ENCODE measurements at places on chromosomes 12 and 14.

DNA sequence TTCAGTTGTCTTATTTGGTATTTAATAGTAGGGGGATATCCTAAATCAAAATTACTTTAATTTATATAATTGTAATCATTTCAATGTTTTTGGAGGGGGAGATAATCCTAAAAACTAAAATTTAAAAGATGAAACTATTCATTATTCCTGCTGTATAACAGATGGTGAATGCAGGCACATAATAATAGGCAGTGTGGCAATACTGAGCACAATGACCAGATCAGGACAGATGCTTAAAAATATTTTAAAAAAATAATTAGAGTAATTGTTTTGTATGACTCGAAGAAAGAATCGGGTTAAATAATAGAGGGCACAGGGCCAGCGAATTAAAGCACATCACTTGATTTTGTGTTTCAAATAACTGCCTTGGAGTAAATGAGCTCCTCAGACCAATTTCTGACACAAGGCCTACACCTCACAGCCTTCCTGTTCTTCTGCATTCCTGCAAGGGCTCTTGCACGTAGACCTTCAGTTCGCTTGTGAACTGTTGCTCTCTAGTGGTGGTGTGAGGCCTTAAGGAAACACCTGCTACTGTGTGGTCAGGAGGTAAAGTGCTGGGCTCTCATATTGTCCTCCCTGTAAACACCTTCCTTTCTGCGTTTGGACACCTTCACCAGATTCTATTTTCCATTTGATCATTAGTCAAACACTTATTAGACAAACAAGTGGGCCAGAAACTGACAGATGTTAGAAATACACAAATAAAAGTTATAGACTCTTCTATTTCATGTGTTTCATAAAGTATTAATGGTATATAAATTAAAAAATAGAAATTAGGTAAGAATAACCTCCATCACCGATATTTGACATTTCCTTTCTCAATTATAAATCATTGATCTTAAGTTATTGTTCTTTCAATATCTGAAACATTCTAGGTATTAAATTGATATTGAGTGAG lies 29.3 kb upstream of the KLRF1 start:
- peak; percentile 97 for DNase-seq

- DNase-seq = no peak
These were observed 3.6 kb downstream of the SPRING1 start for GRCh38 chr12:116734156-116734768.

- no peak for DNase-seq
These were observed 110.6 kb downstream of the RPL10L start for GRCh38 chr14:46540986-46541385.

DNA sequence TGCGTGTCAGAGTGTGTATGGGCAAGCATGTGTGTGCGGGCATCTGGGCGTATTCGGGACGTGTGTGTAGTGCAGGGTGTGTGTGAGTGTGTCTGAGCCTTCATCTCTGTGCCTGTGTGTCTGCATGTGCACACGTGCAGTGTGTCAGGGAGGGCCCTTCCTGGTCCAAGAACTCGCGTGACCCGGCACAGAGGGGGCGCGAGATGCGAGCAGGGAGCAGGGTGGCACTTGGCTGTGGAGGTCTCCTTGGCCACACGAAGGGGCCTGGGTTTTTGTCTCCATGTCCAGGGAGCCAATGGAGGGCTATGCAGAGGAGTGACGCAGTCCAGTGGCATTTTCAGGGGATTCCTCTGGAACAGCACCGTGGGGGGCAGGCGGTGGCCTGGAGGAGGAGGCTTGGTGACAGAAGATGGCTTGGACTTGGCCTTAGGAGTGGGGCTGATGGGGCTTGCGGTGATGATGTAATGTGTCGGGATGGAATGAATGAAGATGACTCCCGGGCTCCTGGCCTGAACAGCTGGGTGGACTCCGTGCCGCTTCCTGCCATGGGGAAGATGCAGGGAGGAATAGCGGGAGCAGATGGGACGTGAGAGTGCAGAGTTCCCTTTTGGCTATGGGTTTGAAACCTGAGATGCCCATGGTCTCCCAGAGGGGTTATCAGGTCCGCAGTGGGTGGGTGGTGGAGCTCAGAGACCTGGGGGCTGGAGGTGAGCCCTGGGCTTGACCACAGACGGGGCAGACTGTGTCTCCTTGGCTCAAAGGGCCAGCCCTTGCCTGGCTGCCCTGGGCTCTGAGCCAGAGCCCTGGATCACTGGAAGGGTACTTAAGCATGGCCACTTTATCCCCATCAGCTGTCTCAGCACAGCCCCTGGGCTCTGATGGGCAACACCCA lies 208.3 kb downstream of the PHETA1 start:
- no peak for DNase-seq

DNA sequence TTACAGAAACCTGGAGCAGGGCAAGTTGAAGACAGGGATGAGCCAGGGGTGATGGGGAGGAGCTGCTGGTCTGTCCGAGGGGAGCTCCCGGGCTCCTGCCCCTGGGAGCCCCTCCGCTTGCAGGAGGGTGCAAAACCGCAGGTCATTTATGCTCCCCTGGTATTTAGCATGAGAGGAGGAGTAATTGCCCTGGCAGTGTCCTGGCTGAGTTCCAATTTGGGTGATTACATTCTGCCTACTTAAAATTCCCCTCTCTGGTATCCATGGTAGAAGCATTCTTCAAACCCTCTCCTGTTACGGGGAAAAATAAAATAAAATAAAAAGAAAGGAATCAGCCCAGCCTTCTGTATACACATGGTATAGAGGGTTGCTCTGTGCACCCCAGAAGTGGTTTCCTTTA lies 61.7 kb upstream of the VRK1 start:
- no peak for DNase-seq

- no peak for DNase-seq
These were observed 11.4 kb downstream of the PYGL start for GRCh38 chr14:50932592-50933495.

All from NT2/D1 (cell line).